Activated naive CD8-positive, alpha-beta T cell treated with anti-CD3 and anti-CD28 coated beads, Interleukin-2, amount 10 ng/mL, durations not matched to agents 7 days and 5 days (primary cell): ENCODE measurements at places on chromosomes 2 and 18.
A peak's percentile ranks its signal among the peaks of the same experiment; 100 is the strongest.

DNA sequence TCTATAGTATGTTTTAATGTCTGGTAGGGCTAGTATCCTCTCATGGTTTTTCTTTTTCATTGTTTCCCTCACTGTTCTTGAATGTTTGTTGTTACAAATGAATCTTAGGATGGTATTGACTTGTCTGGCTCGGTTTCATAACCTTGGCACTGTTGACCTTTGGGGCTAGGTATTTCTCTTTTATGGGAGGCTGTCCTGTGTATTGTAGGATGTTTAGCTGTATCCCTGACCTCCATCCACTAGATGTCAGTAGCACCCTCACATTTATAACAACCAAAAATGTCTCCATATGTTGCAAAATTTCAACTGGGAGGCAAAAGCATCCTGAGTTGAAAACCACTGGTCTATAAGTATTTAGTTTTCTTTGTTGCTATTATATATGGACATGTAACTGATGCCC, 7.0 kb upstream of the AOX1 start:
- no peaks in the 10 kb centered on the region for H3K27me3 ChIP-seq
- no peak for DNase-seq
- H3K36me3 ChIP-seq: peaks cover 41% of the 10 kb centered on the region
- H3K4me1 ChIP-seq: peaks cover 5% of the 10 kb centered on the region
- H3K27ac ChIP-seq: no peak overlapping the region
- H3K4me3 ChIP-seq: no peak overlapping the region

- H3K27ac ChIP-seq: no peak overlapping the region
- H3K4me3 ChIP-seq: no peak overlapping the region
- peaks cover 5% of the 10 kb centered on the region for H3K4me1 ChIP-seq
- DNase-seq: no peak
These were observed 25.2 kb downstream of the PDIA6 start for GRCh38 chr2:10787176-10787968.

DNA sequence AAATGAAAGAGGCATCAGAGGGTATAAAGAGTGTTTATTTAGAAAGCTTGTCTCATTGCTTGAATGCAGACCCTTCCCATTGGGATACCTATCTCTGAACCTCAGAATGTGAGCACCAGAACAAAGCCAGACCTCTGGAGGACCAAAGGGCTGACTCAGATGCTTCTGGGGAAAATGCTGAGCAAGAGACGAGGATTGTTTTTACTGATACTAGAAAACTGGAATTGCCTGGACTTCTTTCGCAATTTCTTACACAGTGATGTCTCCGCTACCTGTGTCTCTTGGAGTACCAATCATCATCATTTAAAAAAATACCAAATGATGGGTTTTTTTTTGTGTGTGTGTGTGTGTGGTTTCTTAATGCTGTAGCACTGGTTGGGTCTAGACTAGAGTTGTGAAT, 55.6 kb upstream of the CCDC85A start:
- H3K27ac ChIP-seq: no peak overlapping the region
- no peak for DNase-seq
- peaks cover 4% of the 10 kb centered on the region for H3K27me3 ChIP-seq
- H3K4me1 ChIP-seq: no peaks in the 10 kb centered on the region
- H3K36me3 ChIP-seq: no peaks in the 10 kb centered on the region
- H3K4me3 ChIP-seq: no peak overlapping the region

- H3K36me3 ChIP-seq: peaks cover 20% of the 10 kb centered on the region
- H3K27ac ChIP-seq: no peak overlapping the region
- peaks cover 15% of the 10 kb centered on the region for H3K4me1 ChIP-seq
- H3K27me3 ChIP-seq: no peaks in the 10 kb centered on the region
These were observed 232.3 kb downstream of the DYM start for GRCh38 chr18:49228187-49228586.

- peaks cover 36% of the 10 kb centered on the region for H3K36me3 ChIP-seq
- H3K4me3 ChIP-seq: peak overlapping the region; percentile 78
- peak overlapping the region; percentile 93 for H3K27ac ChIP-seq
- no peaks in the 10 kb centered on the region for H3K27me3 ChIP-seq
- peaks cover 32% of the 10 kb centered on the region for H3K4me1 ChIP-seq
These were observed 43.1 kb downstream of the KCTD18 start for GRCh38 chr2:200466425-200467418.

GRCh38 chr2:131425231-131425941, 50.5 kb upstream of the TUBA3D start:
- peaks cover 3% of the 10 kb centered on the region for H3K36me3 ChIP-seq
- peak; percentile 38 for DNase-seq
- H3K27me3 ChIP-seq: peaks cover 82% of the 10 kb centered on the region
- no peak overlapping the region for H3K27ac ChIP-seq
- H3K4me1 ChIP-seq: peaks cover 8% of the 10 kb centered on the region
- peak overlapping the region; percentile 50 for H3K4me3 ChIP-seq

- H3K4me1 ChIP-seq: no peaks in the 10 kb centered on the region
- no peaks in the 10 kb centered on the region for H3K36me3 ChIP-seq
- H3K4me3 ChIP-seq: no peak overlapping the region
- no peak overlapping the region for H3K27ac ChIP-seq
- H3K27me3 ChIP-seq: no peaks in the 10 kb centered on the region
- DNase-seq: no peak
These were observed 100.5 kb downstream of the SCG2 start for GRCh38 chr2:223501641-223502040.

- no peak overlapping the region for H3K27ac ChIP-seq
- H3K4me1 ChIP-seq: peaks cover 23% of the 10 kb centered on the region
- H3K27me3 ChIP-seq: no peaks in the 10 kb centered on the region
- DNase-seq: no peak
- H3K36me3 ChIP-seq: peaks cover 23% of the 10 kb centered on the region
These were observed 5.4 kb downstream of the CHMP3 start for GRCh38 chr2:86557836-86558235.

GRCh38 chr18:9708057-9708433, at the start of gene RAB31:
Gene RAB31 (plus strand): TSS chr18:9708301. CDS start chr18:9708406, 105 bp downstream.
- peak; percentile 45 for DNase-seq
- no peak within 1 kb of the TSS for H3K27ac ChIP-seq

DNA sequence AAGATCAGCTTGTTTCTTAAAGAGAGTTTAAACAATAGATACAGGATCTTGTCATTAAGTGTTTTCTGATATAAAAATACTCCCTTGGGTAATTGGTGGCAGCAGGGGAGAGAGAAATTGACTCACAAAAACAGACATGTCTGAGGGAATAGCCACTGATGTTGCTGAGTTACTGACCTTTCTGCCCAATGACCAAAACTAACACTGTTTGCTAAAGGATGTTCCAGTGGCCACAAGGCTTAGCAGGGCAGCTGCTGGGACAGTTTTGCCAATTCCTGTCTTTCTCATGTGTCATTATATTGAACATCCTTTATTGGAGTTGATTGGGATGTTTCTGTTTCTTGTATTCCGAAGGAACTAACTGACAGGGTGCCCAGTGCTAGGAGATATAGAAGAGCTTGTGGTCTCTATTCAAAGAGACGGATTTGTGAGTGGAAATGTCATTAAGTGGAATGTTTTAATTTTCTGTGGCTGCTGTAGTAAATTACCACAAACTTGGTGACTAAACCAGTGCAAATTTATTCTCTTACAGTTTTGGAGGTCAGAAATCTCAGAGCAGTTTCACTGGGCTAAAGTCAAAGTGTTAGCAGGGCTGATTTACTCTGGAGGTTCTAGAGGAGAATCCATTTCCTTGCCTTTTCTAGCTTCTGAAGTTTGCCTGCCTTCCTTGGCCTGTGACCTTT, 124.8 kb upstream of the RMDN2 start:
- DNase-seq: no peak
- no peak overlapping the region for H3K27ac ChIP-seq
- no peaks in the 10 kb centered on the region for H3K4me1 ChIP-seq
- no peak overlapping the region for H3K4me3 ChIP-seq
- H3K36me3 ChIP-seq: no peaks in the 10 kb centered on the region

- no peak overlapping the region for H3K27ac ChIP-seq
- peaks cover 4% of the 10 kb centered on the region for H3K36me3 ChIP-seq
- H3K4me1 ChIP-seq: peaks cover 16% of the 10 kb centered on the region
- DNase-seq: no peak
- no peak overlapping the region for H3K4me3 ChIP-seq
These were observed 2.4 kb downstream of the KLF11 start for GRCh38 chr2:10045561-10046355.

- peaks cover 26% of the 10 kb centered on the region for H3K36me3 ChIP-seq
- no peak for DNase-seq
- peak overlapping the region; percentile 26 for H3K4me3 ChIP-seq
- H3K4me1 ChIP-seq: peaks cover 22% of the 10 kb centered on the region
- no peaks in the 10 kb centered on the region for H3K27me3 ChIP-seq
These were observed 15.0 kb downstream of the SMAD4 start for GRCh38 chr18:51044928-51045585.

GRCh38 chr2:64311948-64312621, 141.9 kb upstream of the LGALSL start:
- H3K27me3 ChIP-seq: peaks cover 8% of the 10 kb centered on the region
- peaks cover 2% of the 10 kb centered on the region for H3K4me1 ChIP-seq
- no peak overlapping the region for H3K27ac ChIP-seq
- no peak overlapping the region for H3K4me3 ChIP-seq
- DNase-seq: no peak

- H3K36me3 ChIP-seq: no peaks in the 10 kb centered on the region
- peaks cover 5% of the 10 kb centered on the region for H3K4me1 ChIP-seq
- H3K4me3 ChIP-seq: no peak overlapping the region
- no peak overlapping the region for H3K27ac ChIP-seq
- peaks cover 26% of the 10 kb centered on the region for H3K27me3 ChIP-seq
These were observed 14.6 kb upstream of the CREG2 start for GRCh38 chr2:101401906-101402305.

GRCh38 chr2:72847534-72848315, 21.9 kb upstream of the EXOC6B start:
- peaks cover 19% of the 10 kb centered on the region for H3K27me3 ChIP-seq
- no peaks in the 10 kb centered on the region for H3K4me1 ChIP-seq
- no peak overlapping the region for H3K27ac ChIP-seq
- DNase-seq: no peak
- no peak overlapping the region for H3K4me3 ChIP-seq

DNA sequence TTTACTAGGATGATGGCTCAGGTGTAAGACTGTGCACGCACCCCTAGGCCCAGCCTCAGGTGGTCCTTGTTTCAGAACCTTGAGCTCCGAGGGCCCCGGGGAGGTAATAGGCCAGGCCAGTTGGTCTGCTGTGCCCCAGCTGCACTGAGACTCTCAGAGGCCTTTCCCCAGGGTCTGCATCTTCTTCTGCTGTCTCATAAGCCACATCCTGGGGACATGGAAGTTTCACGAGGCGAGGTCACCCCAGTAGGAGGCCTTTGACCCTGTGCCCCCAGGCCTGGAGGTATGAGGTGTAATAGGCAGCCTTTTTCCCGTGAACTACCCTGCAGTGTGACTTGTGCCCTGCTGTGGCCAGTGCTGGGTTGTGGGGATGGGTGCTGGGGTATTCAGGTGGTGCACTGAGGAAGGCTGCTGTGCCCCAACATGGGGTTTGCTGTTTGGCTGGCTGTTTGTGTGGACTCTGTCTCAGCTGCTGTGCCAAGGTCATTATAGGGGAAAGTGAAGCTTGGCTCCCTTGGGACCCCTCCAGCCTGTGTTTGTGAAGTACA, 6.9 kb downstream of the OXER1 start:
- no peak overlapping the region for H3K4me3 ChIP-seq
- H3K36me3 ChIP-seq: no peaks in the 10 kb centered on the region
- H3K27ac ChIP-seq: no peak overlapping the region
- peaks cover 13% of the 10 kb centered on the region for H3K4me1 ChIP-seq
- DNase-seq: no peak

DNA sequence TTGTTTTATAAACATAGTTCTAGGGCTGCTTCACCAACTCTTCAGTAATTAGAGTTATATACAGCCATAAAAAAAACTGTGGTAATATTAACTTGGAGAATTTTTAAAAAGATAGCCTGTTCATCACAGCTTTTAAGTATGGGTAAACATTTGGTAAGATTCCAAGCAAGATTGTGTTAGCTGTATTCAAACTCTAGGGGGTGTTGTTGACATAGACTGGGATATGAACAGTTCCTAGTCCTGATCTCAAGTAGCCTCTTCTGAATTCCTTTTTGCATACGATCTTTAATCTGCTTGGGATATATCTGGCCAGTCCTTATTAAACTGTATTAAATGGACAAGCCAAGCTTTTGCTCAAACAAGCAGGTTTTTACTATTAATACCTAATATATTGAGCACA, 13.4 kb downstream of the NOP58 start:
- peaks cover 12% of the 10 kb centered on the region for H3K4me1 ChIP-seq
- peaks cover 20% of the 10 kb centered on the region for H3K36me3 ChIP-seq
- no peaks in the 10 kb centered on the region for H3K27me3 ChIP-seq
- no peak overlapping the region for H3K4me3 ChIP-seq
- no peak overlapping the region for H3K27ac ChIP-seq
- no peak for DNase-seq

DNA sequence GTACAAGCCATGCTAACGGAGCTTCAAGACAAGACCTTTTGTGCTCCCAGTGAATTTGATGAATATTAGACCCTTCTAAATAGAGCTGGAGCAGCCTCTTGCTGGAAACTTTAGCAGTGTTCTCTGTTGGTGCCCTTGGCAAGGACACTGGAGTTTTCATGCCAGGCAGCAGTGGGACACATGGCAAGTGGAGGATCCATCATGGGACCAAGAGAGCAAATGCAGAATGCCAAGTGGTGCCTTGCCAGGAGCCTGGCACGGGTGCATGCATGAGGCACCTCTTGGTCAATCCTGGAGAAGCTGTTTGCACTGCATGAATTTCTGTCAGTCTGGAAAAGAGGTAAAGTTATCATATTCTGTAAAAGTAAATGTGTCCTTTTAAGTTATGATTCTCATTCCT, 59.1 kb downstream of the NETO1 start:
- no peaks in the 10 kb centered on the region for H3K27me3 ChIP-seq
- H3K27ac ChIP-seq: no peak overlapping the region
- no peaks in the 10 kb centered on the region for H3K36me3 ChIP-seq
- no peak for DNase-seq

GRCh38 chr18:48915626-48916425, 34.9 kb downstream of the SMAD7 start:
- peaks cover 26% of the 10 kb centered on the region for H3K4me1 ChIP-seq
- no peak overlapping the region for H3K4me3 ChIP-seq
- H3K27ac ChIP-seq: peak overlapping the region; percentile 25
- peak; percentile 30 for DNase-seq

DNA sequence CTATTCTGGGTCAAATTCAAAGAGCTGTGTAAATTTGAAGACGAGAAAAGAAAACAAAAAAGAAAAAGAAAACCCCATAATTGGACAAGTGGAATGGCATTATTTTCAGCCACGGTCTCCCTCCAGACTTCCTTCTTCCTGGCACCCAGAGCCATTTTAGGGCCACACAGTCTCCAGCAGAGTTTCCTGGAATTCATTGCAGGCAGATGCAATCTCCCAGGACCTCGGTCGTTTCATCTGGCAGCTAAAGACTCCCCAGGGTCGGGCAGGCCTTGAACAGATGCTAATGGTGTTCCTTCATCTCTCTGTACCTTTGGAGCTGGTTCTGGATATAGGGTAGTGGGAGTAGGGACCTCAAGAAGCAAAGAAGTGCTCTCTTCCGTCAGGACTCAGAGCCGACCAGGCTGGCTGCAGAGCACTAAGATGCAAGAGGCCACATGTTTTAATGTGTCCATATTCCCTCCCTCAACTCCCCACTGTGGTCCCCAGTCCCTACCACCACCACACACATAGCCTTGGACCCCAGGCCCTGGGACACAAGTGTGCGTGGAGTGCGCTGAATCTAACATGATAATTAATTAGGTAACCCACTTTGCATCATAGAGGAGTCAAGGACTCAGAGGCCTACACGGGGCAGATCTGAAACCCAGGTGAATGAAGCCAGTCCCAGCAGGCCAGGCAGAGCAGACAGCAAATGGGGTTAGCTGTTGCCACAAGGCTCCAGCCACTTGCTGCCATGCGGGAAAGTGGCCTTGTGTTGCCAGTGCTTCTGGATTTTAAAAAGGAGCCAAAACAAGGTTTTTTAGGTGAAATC, 109.3 kb upstream of the ATL2 start:
- H3K4me3 ChIP-seq: no peak overlapping the region
- no peak for DNase-seq
- H3K27ac ChIP-seq: no peak overlapping the region

GRCh38 chr2:60608679-60609078, 55.2 kb upstream of the BCL11A start:
- H3K36me3 ChIP-seq: no peaks in the 10 kb centered on the region
- H3K27me3 ChIP-seq: peaks cover 31% of the 10 kb centered on the region
- H3K4me3 ChIP-seq: no peak overlapping the region
- no peak overlapping the region for H3K27ac ChIP-seq
